Central memory CD4-positive, alpha-beta T cell (primary cell): ENCODE measurements at places on chromosomes 11 and 22.
A peak's percentile ranks its signal among the peaks of the same experiment; 100 is the strongest.

DNA sequence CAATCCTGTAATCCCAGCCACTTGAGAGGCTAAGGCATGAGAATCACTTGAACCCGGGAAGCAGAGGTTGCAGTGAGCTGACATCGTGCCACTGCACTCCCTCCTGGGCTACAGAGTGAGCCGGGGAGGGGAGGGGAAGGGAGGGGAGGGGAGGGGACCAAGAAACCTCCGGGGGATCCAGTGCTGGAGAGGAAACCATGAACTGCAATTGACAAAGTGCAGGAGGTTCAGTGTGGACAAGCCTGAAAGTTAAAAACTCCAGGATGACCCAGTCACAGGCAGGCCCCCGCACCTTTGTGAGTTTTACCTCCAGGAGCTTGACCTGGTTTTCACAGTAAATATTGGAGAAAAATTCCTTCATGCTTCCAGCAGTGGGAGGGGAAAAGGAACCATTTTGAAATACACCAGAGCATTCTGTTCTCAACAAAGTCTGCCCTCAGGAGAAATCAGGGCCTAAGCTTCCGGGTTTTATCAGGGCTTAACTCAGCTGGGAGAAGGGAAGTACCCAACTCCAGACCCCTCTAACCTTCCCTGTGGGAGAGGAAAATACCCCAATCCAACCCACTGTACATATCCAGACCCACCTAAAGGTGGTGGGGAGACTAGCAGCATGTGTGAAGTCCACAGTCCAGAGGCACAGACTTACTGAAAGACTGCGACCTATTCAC is 15.5 kb upstream of the ZFTA start:
- DNase-seq: no peak

GRCh38 chr22:42863349-42863961 is 6.4 kb upstream of the ARFGAP3 start:
- DNase-seq: peak; percentile 9

DNA sequence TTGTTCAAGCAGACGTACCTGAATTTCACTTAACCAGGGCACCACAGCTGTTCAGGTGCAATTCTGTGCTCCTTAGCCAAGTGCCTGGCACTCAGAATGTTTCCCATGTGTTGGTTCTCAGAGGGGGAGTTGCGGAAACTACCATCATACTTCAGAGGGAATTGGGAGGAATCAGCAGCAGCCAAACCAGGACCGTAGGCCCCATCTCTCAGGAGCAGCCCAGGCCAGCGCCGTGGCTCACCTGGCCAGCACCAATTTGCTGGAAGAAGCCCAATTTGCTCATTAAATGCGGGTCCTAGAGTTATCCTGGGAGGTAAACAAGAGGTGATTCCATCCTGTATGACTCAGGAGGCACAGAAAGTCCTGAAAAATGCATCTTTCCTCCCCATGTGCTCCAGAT is 435.4 kb downstream of the BRD1 start:
- no peak for DNase-seq

GRCh38 chr11:115718106-115718505 is 213.9 kb upstream of the CADM1 start:
- DNase-seq: no peak

DNA sequence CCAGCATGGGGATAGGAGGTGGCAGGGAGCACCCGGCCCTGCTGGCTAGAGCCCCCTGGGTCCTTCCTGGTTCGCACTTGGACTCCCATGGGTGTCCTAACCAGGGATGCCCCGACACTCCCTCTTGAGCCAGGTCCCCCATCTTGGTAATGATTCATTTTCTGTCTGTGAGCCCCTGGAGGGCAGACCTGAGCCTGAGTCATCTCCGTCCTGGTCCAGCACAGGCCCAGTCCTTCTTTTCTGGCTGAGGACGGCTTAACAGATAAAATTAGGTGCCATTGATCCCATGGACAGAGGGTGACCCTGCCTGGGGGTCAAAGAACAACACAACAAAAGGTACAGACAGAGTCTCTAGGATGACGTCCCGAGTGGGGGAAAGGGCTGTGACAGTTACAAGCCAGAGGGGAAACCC is 3.5 kb downstream of the RHOD start:
- DNase-seq: no peak

DNA sequence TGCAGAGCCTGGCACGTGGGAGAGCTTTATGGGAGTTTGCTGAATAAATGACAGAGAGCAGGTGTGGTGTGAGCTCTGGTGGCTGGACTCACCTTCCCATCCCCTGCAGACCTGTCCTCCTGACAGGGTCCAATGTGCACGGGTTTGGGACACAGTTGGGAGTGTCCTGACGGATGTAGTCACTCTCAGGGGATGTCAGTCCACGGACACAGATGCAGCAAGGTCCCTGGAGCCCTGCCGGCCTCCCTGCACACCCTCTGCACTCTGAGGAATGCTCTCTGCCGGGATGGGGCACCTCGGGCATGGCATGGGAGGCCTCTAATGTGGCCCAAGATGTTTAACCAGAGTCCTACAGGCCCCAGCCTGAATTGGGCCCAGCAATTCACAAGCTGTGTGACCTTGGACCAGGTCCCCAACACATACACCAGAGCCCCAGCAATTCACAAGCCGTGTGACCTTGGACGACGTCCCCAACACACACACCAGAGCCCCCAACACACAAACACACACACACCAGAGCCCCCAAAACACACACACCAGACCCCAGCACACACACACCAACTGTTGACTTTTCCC is 30.0 kb upstream of the RFPL3 start:
- DNase-seq: no peak

GRCh38 chr11:27471589-27472397 is 797 bp downstream of the LGR4 start:
- no peak for DNase-seq

DNA sequence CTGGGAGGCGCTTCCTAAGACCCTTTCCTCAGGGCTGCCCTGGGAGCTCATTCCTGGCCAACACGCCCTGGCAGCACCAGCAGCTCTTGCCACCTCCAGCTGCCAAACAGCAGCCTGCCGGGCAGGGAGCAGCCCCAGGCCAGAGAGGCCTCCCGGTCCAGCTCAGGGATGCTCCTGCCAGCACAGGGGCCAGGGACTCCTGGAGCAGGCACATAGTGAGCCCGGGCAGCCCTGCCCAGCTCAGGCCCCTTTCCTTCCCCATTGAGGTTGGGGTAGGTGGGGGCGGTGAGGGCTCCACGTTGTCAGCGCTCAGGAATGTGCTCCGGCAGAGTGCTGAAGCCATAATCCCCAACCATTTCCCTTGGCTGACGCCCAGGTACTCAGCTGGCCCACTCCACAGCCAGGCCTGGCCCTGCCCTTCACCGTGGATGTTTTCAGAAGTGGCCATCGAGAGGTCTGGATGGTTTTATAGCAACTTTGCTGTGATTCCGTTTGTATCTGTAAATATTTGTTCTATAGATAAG is 7.6 kb downstream of the SLC39A13 start:
- no peak for DNase-seq

DNA sequence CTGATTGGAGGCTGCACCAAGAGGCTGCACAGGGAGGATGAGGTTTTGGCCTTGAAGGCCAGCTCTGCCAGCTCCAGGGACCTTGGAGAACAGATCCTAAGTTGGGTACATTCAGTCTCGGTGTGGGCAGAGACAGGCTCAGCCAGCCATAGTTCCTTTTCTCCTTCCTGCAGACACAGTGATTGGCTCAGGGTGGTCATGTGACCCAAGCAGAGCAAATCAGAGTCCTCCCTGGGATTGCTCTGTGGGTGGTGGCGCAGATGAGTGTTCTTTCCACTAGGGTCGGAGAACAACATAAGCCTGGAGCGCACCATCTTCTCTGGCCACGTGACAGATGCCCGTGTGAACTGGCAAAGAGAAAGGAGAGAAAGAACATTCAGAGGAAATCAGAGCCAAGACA is 47.1 kb upstream of the CCND1 start:
- no peak for DNase-seq

GRCh38 chr11:8807544-8808225 is 103.3 kb upstream of the AKIP1 start:
- no peak for DNase-seq

DNA sequence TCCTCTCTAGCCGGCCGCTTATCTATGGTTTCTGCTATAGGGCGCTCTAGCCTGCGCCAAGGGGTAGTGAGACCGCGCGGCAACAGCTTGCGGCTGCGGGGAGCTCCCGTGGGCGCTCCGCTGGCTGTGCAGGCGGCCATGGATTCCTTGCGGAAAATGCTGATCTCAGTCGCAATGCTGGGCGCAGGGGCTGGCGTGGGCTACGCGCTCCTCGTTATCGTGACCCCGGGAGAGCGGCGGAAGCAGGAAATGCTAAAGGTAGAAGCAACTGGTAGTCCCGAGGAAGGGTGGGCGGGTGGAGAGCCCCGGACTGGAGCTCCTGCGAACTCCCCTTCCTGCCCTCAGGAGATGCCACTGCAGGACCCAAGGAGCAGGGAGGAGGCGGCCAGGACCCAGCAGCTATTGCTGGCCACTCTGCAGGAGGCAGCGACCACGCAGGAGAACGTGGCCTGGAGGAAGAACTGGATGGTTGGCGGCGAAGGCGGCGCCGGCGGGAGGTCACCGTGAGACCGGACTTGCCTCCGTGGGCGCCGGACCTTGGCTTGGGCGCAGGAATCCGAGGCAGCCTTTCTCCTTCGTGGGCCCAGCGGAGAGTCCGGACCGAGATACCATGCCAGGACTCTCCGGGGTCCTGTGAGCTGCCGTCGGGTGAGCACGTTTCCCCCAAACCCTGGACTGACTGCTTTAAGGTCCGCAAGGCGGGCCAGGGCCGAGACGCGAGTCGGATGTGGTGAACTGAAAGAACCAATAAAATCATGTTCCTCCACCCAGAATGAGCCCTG is at the start of the genes LBHD1 and UQCC3:
Gene LBHD1, minus strand, starts transcription at position 660 of the 782 bp plus-strand sequence. CDS start 2,236 bp downstream, outside the sequence.
Gene UQCC3, plus strand, starts transcription at position 66 of the 782 bp plus-strand sequence. Its CDS starts 73 bp downstream, at position 139.
- peak; percentile 67 for DNase-seq

GRCh38 chr11:70325824-70326223 is 55.3 kb downstream of the PPFIA1 start:
- no peak for DNase-seq

DNA sequence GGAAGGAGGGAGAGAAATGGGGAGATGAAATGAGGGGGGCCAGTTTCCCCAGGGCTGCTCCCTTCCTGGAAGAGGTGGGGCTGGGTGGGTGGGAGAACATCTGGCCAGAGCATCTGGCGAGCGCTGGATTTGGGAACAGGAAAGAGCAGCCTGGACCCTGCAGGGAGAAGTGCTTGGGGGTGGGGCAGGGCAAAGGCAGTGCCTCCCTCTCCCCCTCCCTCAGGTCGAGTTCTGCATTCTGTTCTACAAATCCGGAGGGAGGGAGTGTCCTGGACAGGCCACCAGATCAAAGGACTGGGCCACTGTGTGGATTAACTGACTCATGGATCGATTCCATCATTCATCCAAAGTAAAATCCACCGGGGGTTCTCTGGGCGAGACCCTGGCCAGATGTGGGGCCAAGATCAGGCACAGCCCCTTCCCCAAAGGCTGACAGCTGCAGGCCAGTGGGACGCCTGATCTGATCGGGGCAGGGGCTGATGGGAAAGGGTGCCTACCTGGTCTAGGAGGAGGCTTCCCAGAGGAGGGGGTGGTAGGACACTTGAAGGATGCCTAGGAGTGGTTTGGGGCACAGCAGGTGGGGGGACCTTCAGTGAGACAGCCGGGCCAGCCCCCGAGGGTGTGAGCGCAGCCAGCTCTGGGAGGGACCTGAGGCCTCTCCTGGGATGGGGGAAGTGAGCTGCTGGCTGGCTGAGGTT is 57.5 kb downstream of the CACNA1I start:
- no peak for DNase-seq

DNA sequence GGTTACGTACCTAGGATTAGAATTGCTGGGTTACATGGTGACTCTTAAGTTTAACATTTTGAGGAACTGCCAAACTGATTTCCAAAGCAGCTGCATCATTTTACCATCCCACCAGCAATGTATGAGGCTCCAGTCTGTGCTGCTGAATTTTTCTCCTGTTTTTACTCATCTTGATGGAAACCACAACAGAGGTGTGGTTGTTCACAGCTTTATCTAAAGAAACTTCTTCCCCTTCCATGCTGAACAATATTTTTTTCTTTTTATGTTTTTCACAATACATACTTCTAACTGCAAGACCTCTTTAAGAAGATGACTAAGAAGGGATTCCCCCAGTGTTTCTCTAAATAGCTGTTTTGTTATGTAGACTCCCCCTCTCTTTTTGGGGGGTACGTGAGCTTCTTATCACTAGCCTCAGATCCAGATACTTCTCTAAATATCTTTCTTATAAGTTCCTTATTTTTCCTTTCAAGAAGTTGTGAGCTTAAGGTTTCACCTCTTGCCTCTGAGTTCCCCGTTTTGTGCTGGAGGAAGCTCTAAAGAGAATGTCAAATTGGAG is 24.0 kb downstream of the TCP11L1 start:
- no peak for DNase-seq

DNA sequence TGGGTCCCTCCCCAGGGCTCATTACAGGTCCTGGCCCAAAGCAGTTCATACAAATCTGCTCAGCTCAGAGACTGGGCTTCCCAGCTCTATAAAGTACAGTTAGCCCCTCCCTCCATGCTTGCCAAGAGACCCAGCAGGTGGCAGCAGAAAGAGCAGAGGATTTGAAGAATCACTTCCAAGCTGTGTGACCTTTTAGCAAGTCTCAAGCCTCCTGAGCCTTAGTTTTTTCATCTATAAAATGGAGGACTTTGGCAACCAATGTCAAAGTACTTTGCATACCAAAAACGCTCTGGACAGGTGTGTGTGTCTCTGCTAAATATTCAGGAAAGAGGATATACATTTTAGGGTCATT is 26.6 kb downstream of the RELT start:
- no peak for DNase-seq

GRCh38 chr11:131483877-131484276 is 113.5 kb downstream of the NTM start:
- no peak for DNase-seq

GRCh38 chr11:70367071-70367470 is 31.3 kb upstream of the CTTN start:
- DNase-seq: no peak

- DNase-seq: no peak
Measured at GRCh38 chr11:107050121-107050520, 31.8 kb upstream of the GUCY1A2 start.

GRCh38 chr11:78791254-78791653 is 216.6 kb upstream of the NARS2 start:
- DNase-seq: no peak

GRCh38 chr11:34863048-34863447 is 53.1 kb downstream of the APIP start:
- no peak for DNase-seq

DNA sequence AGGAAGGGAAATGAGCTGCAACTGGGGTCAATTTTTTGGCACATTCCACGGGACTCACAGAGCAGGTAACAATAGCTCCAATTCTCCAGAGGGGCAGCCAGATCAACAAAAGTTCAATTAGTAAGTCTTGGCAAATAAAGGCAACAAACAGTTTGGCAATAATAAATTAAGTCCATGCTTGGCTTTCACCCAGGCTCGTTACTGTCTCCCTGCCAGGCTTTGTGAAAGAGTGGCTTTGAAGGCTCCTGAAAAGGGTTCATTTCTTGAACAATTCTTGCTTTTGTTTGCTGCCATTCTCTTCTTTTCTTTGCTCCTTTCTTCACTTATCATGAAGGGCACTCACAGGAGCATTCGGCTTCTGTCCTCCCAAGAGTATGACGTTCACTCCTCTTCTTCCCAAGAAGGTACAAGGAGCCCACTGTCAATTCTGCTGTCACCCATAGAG is 123.3 kb downstream of the APIP start:
- DNase-seq: no peak
